ENCODE measurements at places on chromosomes 16 and 17.

DNA sequence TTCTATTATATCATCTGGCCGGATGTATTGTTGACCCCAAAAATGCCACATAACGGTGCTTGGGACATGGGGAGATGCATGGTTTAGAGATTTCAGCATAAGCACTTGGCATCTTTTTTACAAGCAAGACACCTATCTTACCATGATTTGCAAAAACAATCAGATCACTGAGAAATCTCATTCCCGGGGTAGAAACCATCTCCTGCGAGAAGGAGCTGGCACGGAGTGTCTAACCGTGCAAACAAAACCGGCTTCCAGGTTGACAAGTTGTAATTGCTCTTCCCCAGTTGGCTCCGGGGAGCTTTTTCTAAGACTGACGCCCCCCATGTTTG lies 1.0 kb downstream of the SLC16A6 start:
- no peak for DNase-seq

DNA sequence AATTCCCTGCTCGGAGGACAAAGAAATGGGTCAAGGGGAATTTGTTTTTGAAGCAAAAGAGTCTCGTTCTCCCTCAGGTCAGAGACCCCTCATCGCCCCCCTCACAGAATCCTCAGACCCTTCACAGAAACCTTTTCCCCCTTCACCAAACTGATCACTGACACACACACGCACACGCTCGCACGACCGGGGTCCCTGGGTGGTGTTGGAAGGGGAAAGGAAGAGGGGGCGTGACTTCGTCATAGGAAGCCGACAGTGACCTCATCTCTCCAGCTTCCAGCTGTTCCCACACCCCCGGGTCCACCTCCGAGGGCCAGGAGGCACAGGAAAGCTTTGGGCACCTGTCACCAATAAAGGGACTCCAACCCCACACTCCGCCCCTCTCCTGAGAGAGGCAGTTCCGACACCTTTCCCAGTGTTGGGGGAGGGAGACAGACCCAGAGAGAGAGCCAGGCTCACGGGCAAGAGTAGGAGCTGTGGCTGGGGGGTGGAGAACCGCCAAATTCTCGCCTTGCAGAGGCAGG lies 1.2 kb downstream of the ASGR1 start:
- no peak for DNase-seq

DNA sequence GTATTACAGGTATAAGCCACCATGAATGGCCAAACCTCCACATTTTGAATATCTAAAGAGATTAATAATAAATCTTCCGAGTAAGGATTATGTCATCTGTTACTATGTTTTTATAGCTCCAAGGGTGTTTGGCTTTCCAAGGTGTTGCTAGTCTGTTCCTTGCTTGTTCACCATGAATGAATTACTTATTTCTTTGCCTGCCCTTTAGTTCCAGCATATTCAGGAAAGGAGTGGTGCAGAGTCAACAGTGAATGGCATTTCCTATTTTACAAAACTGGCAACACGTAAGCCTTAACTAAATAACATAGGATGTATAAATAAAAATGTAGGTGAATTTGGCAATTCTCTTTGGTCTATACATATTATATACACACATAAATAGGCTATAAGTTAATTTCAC lies 70.3 kb downstream of the MYO1D start:
- DNase-seq: no peak

GRCh38 chr17:55294042-55294751 lies 29.4 kb downstream of the HLF start:
- DNase-seq: no peak

DNA sequence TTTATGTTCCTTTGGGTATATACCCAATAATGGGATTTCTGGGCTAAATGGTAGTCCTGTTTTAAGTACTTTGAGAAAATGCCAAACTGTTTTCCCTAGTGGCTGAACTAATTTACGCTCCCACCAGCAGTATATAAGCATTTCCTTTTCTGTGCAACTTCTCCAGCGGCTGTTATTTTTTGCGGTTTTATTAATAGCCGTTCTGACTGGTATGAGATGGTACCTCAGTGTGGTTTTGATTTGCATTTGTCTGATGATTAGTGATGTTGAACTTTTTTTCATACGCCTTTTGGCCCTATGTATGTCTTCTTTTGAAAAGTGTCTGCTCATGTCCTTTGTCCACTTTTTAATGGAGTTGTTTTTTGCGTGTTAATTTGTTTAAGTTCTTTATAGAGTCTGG lies 25.8 kb upstream of the TEKT1 start:
- no peak for DNase-seq

- DNase-seq: no peak
Observed at GRCh38 chr17:57636985-57637665, 108.0 kb downstream of the CCDC182 start.

- DNase-seq: no peak
Observed at GRCh38 chr16:80433623-80434022, 107.2 kb upstream of the DYNLRB2 start.

- DNase-seq: peak; percentile 86
Observed at GRCh38 chr17:8060274-8060673, 21.4 kb downstream of the ALOX15B start.

DNA sequence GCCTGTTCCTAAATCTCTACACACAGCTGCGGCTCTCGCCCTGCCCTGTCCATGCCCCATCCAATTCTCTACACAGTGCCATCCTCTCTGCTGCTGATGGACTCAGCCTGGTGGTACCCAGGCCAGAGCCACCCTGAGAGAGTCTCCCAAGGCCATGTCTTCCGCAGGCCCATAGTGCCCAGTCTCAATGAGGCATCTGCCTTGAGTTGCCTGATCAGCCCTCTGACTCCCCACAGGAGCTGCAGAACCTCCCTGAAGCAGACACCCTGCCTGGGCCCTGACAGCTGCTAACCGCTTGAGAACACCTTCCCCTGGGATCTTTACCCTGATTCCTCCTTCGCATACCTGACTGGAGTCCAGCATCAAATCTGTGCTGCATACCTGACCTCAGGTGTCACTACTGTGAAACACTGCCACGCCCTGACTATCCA lies 13.3 kb downstream of the TSPOAP1 start:
- DNase-seq: no peak

DNA sequence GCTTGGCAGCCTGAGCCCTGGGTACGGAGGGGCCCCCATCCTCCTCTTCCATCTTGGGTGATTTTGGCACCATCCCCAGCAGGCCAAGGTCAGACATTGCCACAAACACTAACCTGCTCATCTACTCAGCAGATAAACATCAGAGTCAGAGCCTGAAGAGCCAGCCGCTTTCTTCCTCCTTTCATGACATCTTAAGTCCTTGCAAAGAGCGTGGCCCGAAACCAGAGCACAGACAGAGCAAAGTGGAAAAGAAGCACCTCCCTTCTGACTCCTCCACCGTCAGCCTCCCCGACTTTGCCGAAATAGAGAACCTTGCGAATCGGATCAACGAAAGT lies 60.4 kb upstream of the RPH3AL start:
- no peak for DNase-seq

DNA sequence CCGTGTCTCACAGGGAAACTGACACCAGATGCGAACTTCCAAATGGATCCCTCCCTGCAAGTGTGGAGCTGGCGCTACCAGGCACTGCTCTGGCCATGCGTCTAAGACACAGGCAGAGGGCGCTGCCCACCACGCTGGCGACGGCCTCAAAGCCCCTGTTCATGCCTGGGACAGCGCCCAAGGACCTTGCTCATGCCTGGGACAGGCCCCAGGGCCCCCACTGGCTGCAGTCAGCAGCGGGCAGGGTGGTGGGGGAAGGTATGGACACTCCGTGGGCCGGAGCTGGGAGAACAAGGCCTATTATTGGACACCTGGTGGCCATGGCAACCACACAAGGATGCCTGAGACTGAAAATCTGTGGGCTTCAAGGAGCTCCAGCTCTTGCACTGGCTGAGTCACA lies 8.8 kb downstream of the ZG16B start:
- DNase-seq: peak; percentile 16

- DNase-seq: no peak
Observed at GRCh38 chr17:1640329-1641064, 5.0 kb downstream of the SCARF1 start.

DNA sequence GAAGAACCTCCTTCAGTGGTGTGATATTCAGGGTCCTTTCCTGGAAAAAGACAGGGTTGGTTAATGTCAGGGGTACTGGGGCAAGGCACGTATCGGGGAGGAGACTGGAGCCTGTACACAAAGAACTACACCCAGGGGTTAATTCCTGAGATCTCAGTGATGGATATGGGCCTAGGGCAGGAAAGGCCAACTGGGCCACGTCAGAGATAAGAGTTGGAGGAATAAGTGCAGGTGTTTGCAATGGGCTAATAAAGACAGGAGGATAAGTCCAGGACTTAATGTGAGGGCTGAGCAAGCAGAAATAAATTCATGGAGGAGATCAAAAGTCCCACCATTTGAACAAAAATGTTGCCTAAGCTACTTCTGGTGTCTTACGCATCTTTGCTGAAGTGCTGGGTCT lies 10.4 kb upstream of the HERPUD1 start:
- no peak for DNase-seq

- DNase-seq: no peak
Observed at GRCh38 chr16:29943846-29944799, 17.8 kb upstream of the TMEM219 start.

DNA sequence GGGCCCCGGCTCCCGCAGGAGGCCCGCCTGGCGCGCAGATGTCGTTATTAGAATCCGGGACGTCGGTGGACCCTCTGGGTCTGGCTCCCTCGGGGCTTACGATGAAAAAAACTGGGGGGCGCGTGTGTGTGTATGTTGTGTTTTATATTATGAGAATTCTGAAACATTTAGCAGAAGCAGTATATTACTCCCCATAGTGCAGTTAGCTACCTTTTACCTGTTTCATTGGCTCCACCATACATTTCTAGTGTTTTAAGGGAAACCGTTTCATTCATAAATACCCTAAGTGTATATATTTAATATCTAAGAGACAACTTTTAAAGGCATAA lies 486 bp upstream of the DNAJA2 start:
- peak; percentile 10 for DNase-seq

- peak; percentile 13 for DNase-seq
Observed at GRCh38 chr17:38702916-38703741, 1.9 kb upstream of the MLLT6 start.

Measured in hematopoietic multipotent progenitor cell treated with erythropoietin and hydrocortisone succinate and interleukin-3 and kit ligand, for 15 days (in vitro differentiated cells).